NCI-H2107 (cell line): ENCODE measurements at places on chromosomes 5 and 9.
A peak's percentile ranks its signal among the peaks of the same experiment; 100 is the strongest.

DNA sequence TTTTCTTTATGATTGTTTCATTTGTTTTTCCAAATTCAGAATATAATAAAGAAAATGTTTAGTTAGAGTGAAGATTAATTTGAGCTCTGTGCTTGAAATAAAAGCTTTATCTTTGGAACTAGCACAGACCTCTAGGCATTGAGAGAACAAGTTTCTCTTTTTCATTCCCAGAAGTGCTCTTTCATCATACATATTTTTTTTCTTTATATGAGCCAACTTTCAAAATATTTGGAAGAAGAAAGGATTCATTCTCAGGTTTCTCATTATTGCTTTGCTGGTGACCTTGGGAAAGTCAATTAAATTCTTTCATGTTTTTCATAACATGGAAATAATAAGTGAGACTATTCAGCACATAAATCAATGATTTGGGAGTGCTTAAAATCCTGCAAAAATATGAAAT, 16.8 kb downstream of the CTXN3 start:
- DNase-seq: no peak

- no peak for DNase-seq
These were observed 494.9 kb downstream of the PSAT1 start for GRCh38 chr9:78791779-78792178.

DNA sequence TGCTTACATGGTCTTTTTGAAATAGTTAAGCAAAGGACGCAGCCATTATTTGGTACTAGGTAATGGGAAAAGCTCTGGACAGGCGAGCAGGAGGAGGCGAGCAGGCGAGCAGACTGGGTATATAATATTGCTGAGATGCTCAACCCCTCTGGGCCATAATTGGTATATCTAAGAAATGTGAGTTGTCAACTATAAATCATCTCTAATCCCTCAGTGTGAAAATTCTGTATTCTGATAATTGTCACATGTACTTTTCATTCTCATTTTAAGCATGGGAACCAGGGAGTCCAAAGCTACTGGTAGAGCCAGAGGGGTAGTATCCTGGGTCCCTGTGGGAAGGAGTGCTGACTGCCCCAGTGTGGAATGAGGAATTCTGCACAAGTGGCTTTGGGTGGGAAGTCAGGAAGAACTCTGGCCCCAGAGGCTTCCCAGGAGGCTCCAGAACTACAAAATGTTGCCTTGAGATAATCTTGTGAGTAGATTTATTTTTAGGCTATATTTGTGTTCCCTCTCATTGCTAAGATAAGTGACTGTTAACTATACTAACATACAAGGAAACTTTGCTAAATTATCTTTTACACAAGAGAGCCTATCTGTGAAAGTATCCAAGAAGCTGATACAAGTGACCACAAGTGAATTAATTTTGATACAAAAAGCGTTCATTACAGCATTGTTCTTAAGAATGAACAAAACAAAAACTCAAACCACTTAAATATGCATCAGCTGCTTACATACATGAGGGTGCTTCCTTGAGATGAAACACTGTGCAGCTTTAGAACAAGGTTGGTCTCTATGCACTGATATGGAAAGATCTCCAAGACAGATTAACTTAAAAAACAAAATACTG, 70.5 kb upstream of the TNFAIP8 start:
- no peak for DNase-seq

GRCh38 chr5:147906326-147907095, at the start of gene C5orf46:
TSS of gene C5orf46 (minus strand) at chr5:147906538. CDS start at chr5:147906501, 37 bp downstream.
- DNase-seq: no peak

DNA sequence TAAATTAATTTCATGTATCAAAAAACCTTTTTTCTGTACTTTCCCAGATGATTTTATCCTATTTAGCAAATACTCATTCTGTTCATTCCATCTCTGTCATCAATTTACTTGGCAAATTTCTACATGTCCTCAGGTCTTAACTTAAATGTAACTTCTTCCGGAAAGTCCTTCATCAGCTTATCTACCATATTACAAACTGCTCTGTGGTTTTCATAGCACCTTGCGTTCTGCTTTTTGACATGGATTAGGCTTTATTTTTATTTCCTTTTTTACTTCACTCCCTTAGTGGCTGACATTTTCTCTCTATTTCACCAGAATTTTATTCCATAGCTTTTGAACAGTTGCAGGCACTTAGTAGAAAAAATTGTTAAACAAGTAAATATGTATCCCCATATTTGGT, 1040.8 kb downstream of the TAF11L14 start:
- no peak for DNase-seq

DNA sequence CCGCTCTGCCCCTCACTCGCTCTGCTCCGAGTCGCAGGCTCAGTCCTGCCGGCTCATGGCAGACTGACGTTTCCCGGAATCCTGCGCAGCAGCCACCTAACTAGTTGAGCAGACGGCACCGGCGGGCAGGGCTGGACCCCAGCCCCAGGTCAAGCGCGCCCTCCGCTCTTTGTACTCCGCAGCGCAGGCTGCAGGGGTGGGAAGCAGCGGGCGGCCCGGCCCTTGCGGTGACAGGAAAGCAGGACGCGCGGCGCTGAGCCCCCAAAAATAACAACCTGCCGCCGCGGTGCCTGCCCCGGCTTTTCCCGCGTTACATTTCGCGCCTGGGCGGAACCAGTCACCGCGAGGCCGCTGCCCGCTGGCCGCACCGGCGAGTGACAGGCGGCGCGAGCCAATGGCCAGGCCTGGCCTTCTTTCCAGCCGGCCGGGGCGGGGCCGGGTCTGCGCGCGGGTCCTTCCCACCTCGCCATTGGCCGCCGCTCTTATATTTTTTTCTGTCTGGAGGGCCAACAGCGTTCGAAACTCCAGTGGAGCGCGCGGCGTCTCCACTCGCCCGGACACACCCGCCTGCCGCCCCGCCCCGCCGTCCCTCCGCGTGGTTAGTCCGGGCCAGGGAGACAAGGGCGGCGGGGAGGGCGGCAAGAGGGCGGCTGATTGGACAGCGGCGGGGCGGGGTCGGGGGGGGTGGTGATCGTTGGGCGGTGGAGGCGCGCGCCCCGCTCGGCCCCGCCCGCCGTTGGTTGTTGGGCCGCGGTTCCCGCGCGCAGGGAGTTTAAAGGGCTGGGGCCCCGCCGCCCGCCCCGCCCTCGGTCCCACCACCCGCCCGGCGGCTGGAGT, at the start of gene ZNF367:
Gene ZNF367 (minus strand): TSS at position 288 of the 837 bp plus-strand sequence. CDS start 338 bp downstream, outside the sequence.
- DNase-seq: peak; percentile 88

- no peak for DNase-seq
These were observed 63.3 kb downstream of the PLPP1 start for GRCh38 chr5:55471468-55471867.

GRCh38 chr9:130714586-130715110, 21.1 kb downstream of the EXOSC2 start:
- no peak for DNase-seq

GRCh38 chr5:61720829-61721228, 388.8 kb downstream of the ZSWIM6 start:
- DNase-seq: no peak

DNA sequence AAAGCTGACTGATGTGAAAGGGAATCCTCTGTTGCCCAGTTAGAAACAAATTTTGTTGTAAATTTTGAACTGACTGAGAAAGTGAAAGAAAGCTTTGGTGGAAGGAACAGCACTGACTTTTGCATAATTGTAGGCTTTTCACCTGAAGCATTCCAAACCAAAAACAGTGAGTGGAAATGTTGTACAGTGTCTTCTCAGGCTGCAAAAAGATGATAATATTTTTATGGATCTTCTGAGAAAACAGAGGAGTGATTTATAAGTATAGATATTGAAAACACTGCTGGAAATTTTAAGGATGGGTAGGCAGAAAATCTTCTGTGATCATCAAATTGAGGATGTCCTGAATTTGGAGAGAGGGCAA, 40.0 kb downstream of the LURAP1L start:
- DNase-seq: no peak

DNA sequence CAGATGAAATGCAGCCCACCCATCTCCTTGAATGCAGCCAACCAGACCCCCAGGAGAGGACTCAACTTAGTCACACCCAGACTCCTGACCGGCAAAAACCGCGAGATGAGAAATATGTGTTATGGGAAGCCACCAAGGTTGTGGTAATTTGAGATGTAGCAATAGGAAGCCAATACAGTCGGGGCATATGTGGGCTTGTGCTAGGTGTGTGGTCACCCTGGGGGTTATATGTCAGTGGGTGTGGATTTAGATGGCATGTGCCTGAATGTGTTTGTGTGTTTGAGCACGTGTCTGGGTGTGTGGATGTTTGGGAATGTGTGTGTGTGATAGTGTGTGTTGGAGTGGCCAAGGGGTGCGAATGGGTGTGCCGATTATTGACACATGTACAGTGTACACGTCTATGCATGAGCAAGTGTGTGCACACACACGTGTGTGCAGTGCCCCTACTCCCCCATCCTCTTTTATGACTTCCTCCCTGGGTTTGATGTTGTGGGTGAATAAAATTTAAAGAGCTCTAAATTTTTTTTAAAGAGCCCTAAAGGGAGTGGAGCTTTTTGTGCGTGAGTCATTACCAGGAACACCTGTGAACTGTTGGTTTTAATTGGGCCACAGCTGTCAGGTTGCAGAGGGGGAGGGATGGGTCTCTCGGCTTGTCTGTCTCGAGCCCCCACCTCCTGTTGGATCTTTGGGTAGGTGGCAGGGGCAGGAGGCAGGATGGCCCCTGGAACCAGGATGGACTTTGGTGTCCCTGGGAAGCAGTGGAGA, 86.8 kb downstream of the LHX2 start:
- DNase-seq: no peak

DNA sequence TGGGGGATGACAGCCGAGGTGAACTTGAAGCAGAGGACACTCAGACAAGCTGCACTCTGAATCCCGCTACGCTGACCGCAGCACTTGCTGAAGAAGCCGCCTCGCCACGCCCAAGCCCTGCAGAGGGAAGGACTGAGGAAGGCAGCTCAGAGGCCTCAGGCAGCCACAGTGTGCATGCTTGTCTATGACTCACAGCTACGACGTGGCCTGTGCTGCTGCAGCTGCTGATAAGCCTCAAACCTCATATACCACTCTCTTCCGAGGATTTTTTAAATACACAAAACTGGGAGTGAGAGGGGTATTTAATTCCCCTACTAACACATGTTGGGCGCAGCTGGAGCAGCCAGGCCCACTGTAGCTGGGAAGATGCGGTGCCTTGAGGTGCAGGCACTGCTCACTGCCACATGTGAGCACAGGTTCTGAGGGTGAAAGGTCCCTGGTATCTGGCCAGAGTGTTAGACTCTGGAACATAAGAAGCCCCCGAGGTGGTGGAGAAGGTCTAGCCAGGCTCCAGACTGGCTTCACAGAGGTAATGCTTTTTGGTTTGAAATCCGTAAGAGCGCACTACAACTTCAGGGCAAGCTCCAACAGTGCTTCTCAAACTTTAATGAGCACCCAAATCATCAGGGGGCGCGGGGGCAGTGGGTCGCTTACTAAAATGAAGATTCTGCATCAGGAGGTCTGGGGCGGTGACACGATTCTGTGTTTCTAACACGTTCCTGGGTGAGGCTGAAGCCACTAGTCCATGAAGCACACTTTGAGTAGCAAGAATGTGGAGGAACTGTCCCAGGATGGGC, 196.8 kb downstream of the AUH start:
- no peak for DNase-seq

DNA sequence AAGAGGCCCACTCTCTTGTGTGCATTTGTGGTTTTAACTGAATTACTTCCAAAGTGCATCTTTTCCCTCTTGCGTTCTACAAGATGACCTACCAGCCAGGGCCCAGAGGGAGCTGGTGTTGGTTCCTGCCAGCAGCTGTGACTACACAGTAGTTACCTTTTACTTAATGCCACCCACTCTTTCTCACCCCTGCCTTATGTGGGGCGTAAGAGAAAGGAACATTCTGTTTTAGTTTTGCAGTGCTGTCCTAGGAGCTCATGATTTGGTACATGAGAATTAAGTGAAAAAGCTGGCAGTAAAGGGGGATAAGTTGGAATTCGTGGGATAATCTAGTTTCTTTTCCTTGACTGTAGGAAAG, 45.4 kb downstream of the RCL1 start:
- no peak for DNase-seq

GRCh38 chr5:55438998-55439397, 95.8 kb downstream of the PLPP1 start:
- no peak for DNase-seq

GRCh38 chr5:7795306-7795705, 55.6 kb downstream of the CFAP90 start:
- DNase-seq: no peak

GRCh38 chr9:100084734-100085133, 14.1 kb downstream of the ERP44 start:
- DNase-seq: no peak

GRCh38 chr5:43396762-43397304, 15.4 kb downstream of the CCL28 start:
- DNase-seq: no peak

- DNase-seq: no peak
These were observed 264.5 kb upstream of the PRR16 start for GRCh38 chr5:120199559-120199958.

GRCh38 chr9:100322954-100323536, 29.7 kb downstream of the TEX10 start:
- peak; percentile 12 for DNase-seq

GRCh38 chr5:54292866-54293265, 17.5 kb downstream of the ARL15 start:
- DNase-seq: no peak

- no peak for DNase-seq
These were observed 59.6 kb upstream of the GAS1 start for GRCh38 chr9:87006956-87007355.

DNA sequence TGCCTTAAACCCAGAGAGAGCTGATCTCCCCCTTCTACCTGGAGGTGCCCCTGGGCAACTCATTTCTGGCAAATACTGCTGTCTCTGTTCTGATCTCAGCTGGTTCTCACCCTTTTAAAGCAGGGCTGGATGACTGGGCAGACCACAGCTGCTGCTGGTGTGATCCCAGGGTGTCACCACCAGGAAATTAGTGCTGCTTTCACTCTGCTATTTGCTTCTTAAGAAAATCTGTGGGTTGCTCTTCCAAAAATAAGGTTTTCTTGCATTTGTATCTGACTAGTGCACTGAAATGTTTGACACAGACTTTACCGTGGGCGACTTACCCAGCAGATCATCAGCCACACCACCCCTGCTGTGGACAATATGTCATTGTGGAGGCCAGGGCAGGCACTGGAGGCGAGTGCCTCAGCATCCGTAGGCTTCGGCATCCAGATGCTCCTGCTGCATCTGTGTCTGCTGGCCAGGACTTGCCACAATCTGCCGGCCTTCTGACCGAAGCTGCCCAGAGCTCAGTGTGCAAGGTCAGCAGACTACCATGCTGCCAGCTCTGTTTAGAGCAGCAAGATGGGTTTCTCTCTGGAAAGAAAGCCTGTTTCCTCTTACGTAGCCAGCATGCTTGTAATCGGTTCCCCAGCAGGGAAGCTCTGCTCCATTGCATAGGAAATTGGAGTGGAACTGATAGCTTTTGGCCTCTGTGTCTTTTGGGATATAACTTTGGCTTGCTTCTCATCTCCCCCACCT, 13.6 kb downstream of the ARHGAP26 start:
- no peak for DNase-seq

- no peak for DNase-seq
These were observed 8.5 kb upstream of the PRXL2C start for GRCh38 chr9:96663506-96664120.

DNA sequence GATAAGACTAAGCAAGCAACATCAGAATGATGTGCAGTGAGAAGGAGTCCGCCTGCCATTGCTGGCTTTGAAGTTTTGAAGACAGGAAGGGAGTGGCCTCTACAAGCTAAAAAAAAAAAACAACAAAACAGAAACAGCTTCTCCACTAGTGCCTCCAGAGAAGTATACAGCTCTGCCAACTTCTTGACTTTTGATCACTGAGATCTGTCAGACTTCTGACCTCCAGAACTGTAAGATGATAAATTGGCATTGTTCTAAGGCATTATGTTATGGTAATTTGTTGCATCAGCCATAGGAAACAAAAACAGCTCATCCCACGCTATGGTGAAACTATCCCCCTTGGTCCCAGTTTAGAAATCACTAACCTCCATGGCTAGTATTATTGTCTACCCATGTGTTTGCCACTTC, 131.0 kb upstream of the VCAN start:
- no peak for DNase-seq

GRCh38 chr9:106885451-106885850, 22.5 kb downstream of the ZNF462 start:
- DNase-seq: no peak
